Activated CD8-positive, alpha-beta memory T cell treated with anti-CD3 and anti-CD28 coated beads for 4 hours (primary cell): ENCODE measurements at places on chromosomes 7 and 10.

DNA sequence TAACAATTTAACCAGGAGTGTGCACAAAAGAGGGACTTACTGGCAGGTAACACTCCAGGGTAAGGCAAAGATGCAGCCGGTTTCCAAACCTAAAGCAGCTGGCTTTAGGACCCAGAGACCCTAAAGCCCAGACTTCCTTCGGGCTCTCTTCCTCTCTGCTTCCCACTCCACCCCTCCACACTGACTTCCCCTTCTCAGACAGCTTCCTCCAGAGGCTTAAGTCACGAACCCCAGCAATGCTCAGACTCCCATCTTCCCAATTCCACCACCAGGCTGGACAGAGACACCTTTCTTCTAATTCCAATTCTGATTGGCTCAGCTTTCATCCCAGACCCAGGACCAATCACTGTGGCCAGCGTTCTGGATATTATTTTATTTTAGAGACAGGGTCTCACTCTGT is 24.8 kb downstream of the STYXL1 start:
- no peak for DNase-seq

GRCh38 chr7:44149571-44150465 is 8.7 kb upstream of the MYL7 start:
- no peak for DNase-seq

- DNase-seq, result no peak
Measured at GRCh38 chr10:13673156-13673555, 86.4 kb downstream of the PRPF18 start.

- no peak for DNase-seq
Measured at GRCh38 chr7:12839508-12840153, 152.2 kb downstream of the ARL4A start.

- no peak for DNase-seq
Measured at GRCh38 chr10:3574451-3574850, 210.6 kb downstream of the KLF6 start.

- DNase-seq, result no peak
Measured at GRCh38 chr10:67519434-67519833, 176.6 kb downstream of the CTNNA3 start.

- no peak for DNase-seq
Measured at GRCh38 chr7:154836021-154836448, 166.9 kb downstream of the PAXIP1 start.

- no peak for DNase-seq
Measured at GRCh38 chr10:119323085-119324016, 116.0 kb downstream of the GRK5 start.

DNA sequence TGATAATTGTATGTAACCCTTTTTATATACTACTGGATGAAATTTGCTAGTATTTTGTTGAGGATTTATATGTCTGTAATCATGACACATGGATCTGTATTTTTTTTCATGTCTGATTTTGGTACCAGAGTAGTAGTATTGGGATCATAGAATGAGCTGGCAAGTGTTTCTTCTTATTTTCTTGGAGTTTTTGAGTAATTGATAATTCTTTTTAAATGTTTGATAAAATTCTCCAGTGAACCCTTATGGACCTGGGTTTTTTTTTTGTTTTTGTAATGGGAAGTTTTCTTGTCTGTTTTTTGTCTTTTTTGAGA is 28.4 kb downstream of the ZNF33A start:
- no peak for DNase-seq

- no peak for DNase-seq
Measured at GRCh38 chr10:6497620-6498019, 82.5 kb downstream of the PRKCQ start.

GRCh38 chr10:76329891-76330575 is 898.6 kb downstream of the LRMDA start:
- DNase-seq, result no peak

DNA sequence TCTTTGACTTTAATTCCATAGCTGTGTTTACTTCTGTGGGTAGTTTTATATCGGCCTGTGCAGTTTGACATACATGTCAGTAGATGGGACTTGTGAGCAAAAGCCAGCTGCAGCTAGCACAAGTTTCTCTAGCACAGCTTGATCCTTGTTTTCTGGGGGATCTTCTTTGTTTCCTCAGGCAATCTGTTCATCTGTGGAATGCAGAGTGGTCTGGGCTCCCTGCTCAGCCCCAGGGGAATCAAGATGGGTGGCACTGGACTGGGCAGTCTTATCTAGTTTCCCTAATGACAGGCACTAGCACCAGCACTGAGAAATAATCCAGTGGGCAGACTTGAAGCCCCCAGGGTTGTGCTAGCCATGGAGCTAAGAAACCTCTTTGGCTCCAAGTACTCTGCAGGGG is 40.8 kb downstream of the CYP2C19 start:
- DNase-seq, result no peak

DNA sequence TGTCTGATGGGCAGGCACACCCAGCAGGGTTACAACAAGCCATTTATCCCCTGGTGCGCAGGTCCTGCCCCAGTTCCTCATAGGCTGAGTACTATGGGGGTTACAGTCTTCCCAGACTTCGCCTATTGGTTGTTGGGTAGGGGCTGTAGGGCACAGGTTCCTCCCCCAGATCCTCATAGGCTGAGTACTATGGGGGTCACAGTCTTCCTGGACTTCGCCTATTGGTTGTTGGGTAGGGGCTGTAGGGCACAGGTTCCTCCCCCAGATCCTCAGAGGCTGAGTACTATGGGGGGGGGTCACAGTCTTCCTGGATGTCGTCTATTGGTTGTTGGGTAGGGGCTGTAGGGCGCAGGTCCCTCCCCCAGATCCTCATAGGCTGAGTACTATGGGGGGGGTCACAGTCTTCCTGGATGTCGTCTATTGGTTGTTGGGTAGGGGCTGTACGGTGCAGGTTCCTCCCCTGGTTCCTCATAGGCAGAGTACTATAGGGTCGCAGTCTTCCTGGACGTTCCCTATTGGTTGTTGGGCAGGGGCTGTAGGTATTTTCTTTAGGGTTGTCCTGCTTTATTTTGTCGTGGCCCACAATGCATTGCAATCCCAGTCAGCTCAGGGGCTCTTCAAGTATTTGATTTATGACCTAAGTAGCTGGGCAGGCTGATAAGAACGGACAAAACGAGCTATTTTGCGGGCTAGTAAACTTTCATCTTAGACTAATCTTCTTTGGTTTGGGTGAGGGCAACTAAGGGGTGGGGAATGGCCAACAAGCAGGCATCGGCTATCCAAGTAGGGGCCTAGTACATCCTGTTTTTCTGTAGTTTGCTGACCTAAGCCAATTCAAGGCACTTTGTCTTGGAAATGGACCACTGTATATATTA is 3.4 kb downstream of the LRRC27 start:
- DNase-seq, result peak; percentile 13

DNA sequence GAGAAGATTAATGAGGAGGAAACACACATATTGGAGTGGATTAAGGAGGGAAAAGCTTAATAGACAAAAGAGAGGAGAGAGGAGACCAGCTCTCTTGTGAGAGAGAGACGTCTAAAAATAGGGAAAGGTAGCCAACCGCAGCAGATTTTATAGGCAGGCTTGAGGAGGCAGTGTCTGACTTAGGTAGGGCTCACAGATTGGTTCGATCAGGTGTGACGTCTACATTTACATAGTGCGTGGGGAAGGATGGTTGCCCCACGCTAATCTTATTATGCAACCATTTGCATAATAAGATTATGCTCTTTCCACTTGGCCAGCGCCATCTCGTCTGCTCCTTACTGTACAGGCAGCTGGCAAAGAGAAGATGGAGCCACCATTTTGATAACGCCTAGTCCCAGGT is 122.0 kb downstream of the MARCHF5 start:
- no peak for DNase-seq

GRCh38 chr10:31055573-31056251 is 24.0 kb upstream of the ZNF438 start:
- no peak for DNase-seq

DNA sequence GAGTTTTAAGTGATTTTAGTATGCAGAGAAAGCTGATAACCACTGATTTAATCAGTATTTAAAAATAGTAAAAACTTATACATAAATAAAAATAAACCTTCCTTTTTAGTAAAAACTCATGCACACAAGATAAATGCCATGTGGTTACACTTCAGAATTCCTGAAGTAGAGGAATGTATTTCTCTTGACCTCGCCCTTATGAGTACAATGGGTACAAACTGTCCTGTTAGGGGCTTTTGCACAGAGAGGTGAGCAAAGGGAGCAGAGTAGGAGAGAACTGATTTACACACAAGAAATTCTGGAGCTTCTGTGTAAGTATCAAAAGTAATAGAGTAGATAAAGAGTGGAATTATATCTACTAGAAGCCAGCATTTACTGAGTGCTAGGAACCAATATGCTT is 279.6 kb downstream of the PPP1R3A start:
- no peak for DNase-seq

DNA sequence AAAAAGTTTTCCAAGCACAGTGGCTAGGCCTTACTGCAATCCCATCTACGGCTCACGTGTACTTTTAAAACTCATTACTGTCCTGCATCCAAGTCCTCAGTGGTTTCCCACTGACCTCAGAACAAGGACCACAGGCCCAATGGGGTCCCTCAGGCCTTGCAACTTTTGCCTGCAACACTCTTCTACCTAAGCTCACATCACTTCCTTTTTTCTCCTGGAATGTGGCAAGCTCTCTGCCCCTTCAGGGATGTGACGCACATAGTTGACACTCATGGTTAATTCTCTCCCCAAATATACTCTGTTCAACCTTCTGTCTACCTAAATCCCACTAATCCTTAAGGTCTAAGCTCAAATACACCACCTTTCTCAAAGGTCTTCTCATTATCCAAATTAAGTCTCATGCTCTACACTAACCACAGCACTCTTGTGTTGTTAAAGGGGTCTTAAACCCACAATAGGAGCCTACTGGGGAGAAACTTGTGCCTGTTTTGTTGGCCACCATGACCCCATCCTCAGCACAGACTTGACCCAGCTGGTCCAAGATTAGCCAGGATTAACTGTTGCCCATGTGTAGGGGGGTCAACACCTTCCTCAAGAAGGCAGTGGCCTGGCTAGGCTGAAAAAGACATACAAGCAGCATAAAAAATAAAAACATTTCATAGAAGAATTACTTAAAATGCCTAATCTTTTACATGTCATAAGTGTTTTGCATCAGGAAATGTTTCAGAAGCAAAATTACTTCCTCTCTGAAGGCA is 15.2 kb downstream of the HNRNPF start:
- DNase-seq, result no peak

DNA sequence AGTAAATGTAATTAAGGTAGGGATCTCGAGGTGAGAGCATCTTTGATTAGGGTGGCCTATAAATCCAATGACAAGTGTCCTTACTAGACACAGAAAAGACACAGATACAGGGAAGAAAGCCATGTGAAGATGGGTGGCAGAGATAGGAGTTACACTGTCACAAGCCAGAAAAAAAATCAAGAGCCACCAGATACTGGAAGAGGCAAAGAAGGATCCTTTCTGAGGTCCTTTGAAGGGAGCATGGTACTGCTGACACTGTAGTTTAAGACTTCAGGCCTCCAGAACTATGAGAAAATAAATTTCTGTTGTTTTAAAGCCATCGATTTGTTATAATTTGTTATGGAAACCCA is 56.6 kb downstream of the MKLN1 start:
- no peak for DNase-seq

DNA sequence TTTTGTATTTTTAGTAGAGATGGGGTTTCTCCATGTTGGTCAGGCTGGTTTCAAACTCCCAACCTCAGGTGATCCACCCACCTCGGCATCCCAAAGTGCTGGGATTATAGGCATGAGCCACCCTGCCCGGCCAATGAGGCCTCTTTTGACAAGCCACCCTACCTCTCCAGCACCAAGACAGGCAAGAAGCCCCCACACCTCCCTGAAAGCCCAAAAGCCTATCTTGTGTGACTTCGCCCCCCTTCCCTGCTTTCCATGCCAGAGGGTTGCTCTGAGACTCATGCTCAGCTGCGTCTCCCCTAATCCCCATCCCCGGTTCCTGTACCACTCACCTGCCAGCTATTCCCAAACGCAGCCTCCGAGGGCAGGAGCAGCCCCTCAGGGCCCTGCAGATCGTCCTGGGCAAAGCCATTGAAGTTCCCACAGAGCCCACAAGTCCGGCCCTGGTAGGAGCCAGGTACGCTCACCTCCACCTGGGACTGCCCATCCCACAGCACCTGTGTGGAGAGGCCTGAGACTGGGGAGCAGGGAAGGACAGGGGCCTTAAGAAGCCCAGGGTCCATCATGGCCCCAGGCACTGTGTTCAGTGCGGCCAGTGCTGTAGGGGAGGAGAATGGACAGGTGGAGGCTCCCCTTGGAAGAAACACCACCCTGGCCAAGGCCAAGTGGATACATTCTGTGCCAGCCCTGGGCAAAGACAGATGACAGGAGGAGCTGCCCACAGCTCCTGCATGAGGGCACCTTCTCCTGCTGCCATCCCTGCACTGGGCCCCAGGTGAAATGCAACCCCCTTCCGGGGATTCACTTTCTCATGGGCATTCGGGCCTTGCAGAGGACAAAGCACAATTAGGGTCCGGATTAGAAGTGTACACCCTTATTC is 15.8 kb downstream of the ATP6V1F start:
- no peak for DNase-seq

- no peak for DNase-seq
Measured at GRCh38 chr10:64699244-64699643, 1178.0 kb downstream of the REEP3 start.

GRCh38 chr7:28903730-28904577 is 54.2 kb downstream of the TRIL start:
- no peak for DNase-seq

- no peak for DNase-seq
Measured at GRCh38 chr10:6072215-6072934, 10.2 kb upstream of the IL2RA start.

GRCh38 chr7:99024066-99024465 is 119.8 kb downstream of the SMURF1 start:
- DNase-seq, result no peak

- DNase-seq, result no peak
Measured at GRCh38 chr10:124558339-124559321, 97.0 kb downstream of the LHPP start.

GRCh38 chr10:104076743-104077160 is 8.9 kb downstream of the COL17A1 start:
- no peak for DNase-seq

GRCh38 chr10:29254123-29255046 is 34.5 kb upstream of the LYZL1 start:
- no peak for DNase-seq

GRCh38 chr10:71272056-71272771 is 46.8 kb upstream of the SLC29A3 start:
- no peak for DNase-seq

GRCh38 chr10:53382543-53382942 is 610.0 kb upstream of the MBL2 start:
- DNase-seq, result no peak

DNA sequence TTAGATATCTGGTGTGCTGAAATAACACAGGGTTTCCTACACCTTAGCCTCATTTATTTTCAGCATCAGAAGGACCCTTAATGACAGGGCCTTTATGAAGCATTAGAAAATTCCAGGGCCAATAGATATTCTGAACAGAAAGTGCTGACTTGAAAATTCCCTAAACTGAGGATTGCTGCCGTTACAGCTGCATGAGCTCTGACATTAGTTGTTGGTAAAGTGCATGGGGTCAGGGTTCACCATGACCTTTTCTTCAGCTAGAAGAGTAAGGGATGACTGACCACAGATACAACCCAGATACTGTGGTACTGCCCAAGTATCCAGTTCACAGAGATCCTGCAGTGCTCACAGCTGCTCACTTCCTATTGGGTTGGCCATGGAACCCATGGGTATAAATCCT is 181.7 kb upstream of the SLC25A13 start:
- DNase-seq, result no peak

- DNase-seq, result no peak
Measured at GRCh38 chr10:101385866-101386658, 32.1 kb downstream of the BTRC start.

GRCh38 chr7:155997431-155998327 is 185.4 kb upstream of the SHH start:
- no peak for DNase-seq
